ENCODE measurements at places on chromosomes 16 and 17.
A peak's percentile ranks its signal among the peaks of the same experiment; 100 is the strongest.

DNA sequence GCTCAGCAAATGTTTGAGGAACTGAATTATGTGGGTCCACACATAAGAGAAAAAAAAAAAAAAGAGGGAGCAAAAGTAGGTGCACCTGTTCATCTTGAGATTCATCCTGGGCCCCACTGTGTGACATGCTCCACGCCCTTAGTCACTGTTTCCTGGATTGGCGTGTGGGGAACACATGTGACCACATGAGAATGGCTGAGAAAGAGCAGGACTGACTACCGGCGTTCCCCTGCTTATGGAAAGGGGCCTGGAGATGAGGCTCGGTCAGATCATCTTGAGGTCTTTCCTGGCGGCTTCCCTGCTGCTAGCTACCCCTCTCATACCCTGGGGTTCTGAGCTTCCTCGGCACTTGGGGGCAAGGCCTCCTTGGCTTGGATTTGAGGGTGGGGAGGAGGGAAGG is 3.9 kb downstream of the DEXI start:
- DNase-seq, result peak; percentile 48

DNA sequence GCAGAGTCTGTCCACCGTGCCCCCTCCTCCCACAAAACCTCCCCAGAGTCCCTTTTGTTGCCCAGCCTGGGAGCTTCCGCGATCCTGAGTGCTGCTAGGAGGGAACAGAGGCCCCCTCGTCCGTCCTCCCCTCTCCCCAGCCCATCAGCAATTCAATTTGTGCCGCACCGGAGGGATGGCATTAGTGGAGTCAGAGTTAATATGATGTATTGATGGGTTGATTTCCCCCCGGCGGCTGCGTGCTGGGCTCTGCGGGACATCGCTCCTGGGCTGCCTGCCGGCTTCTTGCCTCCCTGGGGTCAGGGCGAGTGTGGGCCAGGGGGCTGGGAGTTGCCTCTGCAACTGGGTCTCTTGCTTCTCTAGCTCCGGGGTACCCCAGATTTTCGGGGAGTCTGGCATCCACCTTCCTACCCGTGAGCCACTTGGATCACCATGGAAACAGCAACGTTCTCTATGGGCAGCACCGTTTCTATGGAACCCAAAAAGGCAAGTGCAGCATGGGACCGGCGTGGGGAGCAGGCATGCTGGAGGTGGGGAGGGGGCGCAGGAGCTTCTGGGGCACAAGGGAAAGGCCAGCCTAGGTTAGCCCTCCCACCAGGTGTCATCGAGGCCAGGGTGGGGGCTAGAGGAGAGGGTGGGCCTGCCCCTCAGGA is 42.9 kb downstream of the BAHCC1 start:
- no peak for DNase-seq

GRCh38 chr16:2987833-2988232 is 7.6 kb upstream of the PKMYT1 start:
- DNase-seq, result no peak

DNA sequence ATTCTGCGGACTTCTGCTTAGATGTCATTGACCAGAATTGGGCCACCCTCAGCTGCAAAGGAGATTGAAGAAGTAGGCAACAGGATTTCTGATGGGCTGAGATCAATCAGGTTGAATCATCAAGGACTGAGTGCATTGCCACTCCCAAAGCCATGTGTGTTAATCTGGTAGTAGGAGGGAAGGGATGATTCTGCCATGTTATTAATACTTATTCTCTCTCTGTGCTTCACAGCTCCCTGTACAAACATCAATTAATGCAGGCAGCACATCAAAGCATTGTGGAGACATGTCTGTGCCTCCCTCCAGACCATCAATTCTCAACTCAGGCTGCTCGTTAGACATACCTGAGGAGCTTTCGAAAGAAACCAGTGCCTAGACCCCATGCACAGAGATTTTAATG is 11.6 kb downstream of the LRRC3C start:
- no peak for DNase-seq

- DNase-seq, result no peak
Measured at GRCh38 chr17:68428498-68429172, 28.7 kb downstream of the WIPI1 start.

DNA sequence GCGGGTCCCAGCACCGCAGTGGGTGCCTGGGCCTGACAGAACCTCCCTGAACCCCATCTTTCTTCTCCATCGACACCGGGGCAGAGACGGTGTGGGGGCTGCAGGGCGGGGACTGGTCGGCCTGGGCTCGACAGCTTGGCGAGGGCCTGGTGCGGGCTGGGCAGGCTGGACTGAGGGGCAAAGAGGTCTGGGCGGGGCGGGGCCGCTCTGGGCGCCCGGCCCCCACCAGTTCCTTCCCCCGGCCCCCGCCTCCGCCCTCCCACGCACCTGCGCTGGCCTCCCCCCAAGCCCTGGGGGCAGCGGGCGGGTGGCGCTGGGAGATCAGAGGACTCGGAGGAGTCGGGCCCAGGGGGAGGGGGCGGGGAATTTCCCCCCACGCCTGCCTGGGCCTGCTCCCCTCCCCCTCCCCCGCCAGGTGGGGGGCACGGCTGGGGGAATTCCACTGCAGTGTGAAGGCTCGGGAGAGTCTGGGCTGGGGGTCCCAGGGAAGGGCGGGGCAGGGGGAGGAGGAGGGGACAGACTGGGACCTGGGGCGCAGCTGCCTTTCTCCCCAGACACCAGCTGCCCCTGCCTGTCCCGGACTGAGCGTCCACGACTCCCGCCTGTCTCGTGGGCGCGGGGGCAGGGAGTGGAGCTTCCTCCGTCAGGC is 877 bp upstream of the KREMEN2 start:
- DNase-seq, result no peak

- no peak for DNase-seq
Measured at GRCh38 chr17:45264430-45264829, 2.5 kb upstream of the SPATA32 start.

DNA sequence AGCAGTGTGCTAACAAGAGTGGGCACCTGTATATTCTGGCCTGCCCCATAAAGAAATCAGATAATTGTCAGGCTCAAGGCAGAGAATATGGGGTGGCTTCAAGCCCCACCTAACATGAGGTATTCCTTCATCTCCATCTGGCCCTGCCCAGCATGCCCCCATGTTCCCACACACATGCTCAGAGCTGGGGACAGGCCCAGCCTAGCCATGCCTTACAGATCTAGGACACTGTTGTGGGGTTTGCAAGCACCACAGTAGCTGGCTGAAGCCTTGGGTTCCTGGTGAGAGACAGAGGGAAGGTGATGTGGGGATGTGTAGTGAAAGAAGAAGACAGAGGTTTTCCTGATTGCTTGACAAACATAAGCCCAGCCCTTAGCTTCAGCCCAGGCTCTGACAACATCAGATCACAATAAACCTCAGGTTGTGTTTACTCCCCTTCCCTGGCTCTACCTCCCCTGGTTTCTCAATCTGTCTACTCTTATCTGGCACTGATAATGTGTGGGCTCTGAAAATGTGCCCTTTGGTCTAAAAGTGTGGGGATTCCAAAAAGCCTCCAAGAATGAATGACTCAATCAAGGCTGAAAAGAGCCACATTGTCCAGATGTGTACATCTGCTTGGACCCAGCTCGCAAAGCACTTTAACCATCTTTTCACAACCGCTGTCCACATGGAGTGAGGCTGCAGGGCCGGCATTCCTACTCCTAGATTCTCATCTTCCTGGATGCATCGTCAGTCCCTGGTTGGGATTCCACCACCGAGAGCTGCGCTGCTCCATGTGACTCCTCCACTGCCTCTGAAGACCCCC is 34.4 kb downstream of the CDRT4 start:
- DNase-seq, result no peak

DNA sequence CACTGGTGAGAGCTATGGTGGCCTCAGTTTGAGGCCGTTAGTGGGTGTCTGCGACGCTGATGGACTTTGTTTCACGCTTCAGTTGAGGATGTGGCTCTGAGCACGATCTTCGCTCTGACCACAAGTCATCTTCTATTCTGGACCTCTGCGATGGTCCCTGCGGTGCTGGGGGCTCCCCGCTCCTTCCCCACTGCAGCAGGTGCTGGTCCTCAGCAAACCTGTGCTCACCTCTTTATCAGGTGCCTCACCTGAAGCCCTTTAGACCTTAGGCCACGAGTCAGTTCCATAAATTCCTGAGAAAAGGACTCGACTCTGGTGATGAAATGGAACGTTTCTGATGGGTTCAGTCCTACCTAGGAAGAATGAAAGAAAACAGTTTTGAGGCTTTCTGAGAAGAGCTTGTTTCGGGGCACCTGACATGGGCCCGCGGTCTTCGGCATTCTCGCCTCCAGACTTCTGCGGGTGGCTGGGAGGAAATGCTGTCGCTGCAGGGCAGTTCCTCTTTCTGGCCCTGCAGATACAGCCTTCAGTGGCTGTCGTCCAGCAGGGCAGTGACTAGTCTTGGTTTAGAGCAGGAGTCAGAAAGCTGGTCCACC is 4.7 kb downstream of the KCTD5 start:
- peak; percentile 47 for DNase-seq

DNA sequence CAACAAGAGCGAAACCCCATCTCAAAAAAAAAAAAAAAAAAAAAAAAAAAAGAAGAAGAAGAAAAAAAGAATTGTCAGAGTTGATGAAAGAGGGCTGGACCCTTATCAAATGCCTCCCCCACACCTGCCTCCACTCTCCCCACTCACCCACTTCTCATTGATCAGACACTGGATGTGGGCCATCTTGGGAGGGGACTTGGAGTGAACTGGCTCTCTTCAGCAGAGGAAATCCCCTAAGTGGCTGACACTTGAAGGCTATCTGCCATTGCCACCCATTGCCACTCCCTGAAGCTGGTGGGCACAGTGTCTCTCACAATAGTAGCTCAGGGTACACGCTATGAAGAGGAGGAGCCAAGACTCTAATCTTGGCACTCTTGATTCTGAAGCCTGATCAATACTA is 1.6 kb downstream of the ITGA2B start:
- no peak for DNase-seq

GRCh38 chr16:56611281-56611833 is 3.0 kb downstream of the MT2A start:
- no peak for DNase-seq

- DNase-seq, result no peak
Measured at GRCh38 chr17:80749611-80750010, 205.0 kb downstream of the RPTOR start.

DNA sequence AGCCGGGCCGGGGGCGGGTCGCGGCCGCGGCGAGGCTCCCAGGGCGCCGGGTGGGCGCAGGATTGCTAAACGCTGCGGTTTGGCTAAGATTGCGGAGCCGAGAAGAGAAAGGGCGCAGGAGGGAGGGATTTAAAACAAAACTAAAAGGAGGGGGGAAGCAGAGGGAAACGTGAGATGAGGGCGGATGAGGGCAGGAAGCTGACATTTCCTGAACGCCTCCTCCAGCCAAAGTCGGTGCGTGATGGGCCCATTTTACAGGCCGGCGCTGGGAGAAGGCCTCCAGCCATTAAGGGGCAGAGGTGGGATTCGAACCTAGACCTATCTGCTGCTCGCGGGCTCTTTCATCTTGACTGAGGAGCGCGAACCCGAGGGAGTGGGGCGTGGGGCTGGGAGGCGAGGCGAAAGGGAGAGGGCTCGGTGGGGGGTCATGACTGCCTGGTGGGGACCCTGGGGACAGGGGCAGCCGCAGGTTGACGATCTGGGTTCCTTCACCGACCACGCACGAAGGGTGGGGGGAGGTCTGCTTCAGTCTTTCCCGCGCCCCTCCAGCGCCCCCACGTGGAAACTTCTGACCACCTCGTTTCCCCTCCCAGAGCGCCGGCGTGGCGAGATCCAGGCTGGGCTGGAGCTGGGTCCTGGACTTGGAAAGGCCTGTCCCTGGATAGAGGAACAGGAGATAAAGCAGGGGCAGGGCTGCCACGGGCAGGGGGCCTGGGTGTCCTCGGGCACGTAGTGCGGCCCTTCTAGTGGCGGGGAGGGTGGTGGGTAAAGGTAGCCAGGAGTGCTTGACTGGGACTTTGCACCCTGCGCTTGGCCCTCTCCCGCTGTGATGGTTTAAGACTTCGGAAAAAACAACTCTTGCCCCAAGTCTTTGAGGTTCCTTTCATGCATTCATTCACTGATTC is 3.8 kb upstream of the TAC4 start:
- peak; percentile 78 for DNase-seq

GRCh38 chr16:69187446-69188235 is 677 bp downstream of the SNTB2 start:
- DNase-seq, result peak; percentile 51

DNA sequence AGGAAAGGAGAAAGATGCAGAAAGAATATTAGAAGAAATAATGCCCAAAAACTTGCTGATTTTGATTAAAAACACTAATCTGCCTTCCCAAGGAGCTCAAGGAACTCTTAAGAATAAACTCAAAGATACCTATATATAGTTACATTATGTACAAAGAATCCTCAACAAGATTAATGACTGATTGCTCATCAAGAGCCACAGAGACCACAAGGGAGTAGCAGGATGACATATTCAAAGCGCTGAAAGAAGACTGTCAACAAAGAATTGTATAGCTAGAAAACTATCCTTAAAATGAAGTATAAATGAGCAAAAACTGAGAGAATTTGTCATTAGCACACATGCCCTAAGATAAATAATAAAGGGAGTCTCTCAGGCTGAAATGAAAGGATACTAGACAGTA is 6.2 kb downstream of the LPCAT2 start:
- DNase-seq, result no peak

GRCh38 chr16:68800257-68800875 is 43.0 kb upstream of the TANGO6 start:
- peak; percentile 53 for DNase-seq
